ENCODE measurements at places on chromosomes 5 and 9.
A peak's percentile ranks its signal among the peaks of the same experiment; 100 is the strongest.

DNA sequence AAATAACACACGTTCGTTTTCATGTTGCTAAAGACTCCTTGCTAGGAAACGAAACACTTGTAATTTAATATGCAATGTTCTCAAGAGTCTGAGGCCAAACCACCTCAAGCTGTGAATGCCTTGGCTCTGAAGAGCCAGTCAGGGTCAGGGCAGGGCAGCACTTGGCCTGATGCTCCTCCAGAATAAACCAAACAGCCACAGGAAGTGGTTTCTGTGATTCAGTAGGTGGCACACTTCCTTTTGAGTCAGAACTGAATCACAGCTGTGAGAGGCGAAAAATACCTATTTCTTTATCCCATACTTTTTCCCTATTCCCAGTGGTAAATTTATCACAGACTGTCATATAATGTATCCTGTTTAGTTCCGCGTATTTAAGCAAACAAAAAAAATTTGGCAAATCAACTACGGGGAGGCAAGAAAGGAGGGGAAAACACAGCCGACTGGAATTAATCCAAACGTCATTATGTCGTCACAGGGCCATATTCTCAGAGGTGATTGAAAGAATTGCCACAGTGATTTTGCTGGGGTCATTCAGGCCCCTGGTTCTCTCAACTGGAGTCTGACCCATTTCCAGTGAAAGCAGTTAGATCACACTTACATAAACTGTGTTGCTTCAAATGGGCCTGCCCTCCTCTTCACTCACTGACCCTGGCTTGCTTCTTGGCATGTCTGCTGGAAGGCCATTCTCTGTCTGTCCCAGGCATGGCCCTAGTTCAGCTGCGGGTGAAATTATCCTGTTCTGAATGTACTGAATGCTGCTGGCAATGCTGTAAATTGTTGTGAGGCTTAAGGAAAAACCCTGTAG, 71.2 kb downstream of the ARRDC3 start:
- DNase-seq, result peak; percentile 49

DNA sequence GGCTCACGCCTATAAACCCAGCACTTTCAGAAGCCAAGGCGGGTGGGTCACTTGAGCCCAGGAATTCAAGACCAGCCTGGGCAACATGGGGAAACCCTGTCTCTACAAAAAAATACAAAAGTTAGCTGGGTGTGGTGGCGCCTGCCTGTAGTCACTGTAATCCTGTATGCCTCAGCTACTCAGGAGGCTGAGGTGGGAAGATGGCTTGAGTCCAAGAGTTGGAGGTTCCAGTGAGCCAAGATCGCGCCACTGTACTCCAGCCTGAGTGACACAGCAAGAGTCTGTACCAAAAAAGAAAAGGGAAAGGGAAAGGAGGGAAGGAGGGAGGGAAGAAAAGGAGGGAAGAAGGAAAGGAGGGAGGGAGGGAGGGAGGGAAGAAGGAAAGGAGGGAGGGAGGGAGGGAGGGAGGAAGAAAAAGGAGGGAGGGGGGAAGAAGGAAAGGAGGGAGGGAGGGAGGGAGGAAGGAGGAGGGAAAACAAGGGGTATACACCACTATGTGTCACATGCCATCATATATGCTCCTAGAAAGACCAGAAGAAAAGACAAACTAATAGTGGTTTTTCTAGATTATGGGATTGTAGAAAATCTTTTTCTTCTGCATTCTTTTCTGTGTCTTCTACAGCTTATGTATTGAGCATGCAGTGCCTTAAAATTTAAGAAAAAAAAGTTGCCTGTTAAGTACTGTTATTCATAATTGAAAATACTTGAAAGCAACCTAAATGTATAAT, 240.1 kb downstream of the DENND1A start:
- DNase-seq, result no peak

DNA sequence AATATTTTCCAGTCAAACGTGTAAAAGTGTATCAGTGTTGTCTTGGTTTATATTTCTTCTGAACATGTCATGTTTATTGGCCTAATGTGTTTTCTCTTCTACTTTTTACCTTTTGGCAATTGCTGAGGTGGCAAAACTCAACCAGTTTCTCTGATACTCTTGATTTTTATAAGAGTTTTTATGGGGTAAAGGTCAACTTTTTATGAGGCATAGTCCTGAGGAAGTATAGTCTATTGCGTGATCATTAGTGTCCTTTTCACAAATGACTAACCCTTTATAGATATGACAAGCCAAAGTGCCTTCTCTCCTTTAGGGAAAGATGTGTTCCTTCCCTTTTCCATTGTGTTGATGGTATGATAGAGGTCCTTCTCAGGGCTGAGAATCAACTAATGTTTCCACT, 32.9 kb downstream of the OCLN start:
- no peak for DNase-seq

- DNase-seq, result no peak
These were observed 1.9 kb downstream of the RAI14 start for GRCh38 chr5:34657988-34658387.

- DNase-seq, result no peak
These were observed 47.2 kb downstream of the STK10 start for GRCh38 chr5:172140866-172141265.

DNA sequence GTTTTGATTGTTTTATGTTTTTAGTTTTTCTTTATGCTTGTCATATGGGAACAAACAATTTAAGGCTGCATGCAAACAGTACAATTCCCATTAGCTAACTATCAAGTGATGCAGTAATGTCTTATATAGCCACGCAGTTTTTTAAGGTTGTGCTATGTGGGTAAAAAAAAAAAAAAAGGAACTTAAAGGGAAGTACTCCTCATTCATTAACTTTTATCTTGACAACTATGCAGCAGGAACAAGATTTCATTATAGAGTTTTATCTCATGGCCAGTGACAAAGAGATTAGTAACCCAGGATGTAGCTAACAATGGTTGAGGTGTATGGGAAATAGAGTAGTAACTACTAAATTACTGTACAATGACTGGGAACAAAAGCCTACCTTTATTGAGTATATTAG, 1008.2 kb upstream of the CDH9 start:
- DNase-seq, result no peak

- no peak for DNase-seq
These were observed 9.9 kb upstream of the CSNK1G3 start for GRCh38 chr5:123502120-123502519.

DNA sequence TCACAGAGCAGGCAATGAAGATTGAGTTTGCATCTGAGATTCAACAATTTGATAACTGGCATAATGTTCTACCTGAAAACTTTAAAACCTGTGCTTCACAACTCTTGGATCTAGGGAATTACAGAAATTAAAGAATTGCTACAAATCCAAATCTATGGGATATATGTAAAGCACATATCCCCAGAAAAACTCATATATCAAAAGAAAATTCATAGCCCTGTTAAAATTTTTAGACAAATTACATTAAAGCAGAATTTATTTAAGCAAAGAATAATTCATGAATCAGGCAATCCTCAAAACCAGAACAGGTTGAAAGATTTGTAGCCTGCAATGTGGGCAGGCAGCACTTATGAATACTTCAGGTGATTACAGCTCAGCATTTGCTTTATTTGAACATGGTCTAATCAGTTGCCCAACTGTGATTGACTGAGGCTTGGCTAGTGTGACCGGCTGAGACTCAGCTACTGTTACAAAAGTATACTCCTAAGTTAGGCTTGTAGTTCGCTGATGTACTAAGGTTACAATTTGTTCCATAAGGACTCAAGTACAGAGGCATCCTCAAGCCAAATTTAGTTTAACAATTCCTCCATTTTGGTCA, 10.3 kb upstream of the UBTD2 start:
- no peak for DNase-seq

DNA sequence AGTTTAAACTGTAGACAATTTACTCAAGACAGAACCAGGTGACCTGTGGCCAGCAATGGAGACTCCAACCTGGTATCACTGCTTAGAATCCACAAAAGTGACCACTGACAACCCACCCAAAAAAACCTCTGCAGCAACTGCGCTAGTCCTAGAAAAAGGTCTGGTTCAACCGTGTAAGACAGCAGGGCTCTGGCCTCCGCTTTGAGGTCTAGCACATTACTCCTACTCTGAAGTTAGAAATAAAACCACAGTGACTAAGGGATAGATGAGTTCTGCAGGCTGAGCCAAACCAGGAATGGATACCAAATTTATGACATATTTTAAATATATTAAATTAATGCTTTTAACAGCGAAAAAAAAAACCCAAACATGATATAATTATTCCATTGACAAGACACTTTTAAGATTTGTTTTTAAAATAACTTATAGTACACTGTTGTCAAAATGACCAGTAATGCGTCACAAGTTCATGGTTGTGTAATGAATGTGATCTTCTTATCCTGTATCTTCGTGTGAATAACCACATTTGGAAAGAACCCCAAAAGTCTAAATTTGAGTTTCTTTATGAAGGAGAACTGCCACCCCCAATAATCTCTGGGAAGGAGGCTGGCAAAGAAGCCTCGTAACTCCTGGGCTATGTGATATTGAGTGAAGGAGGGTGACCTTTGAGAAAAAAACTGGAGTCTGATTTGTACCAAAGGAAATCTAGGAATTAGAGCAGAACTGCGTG, 101.9 kb upstream of the SLC44A1 start:
- DNase-seq, result no peak

DNA sequence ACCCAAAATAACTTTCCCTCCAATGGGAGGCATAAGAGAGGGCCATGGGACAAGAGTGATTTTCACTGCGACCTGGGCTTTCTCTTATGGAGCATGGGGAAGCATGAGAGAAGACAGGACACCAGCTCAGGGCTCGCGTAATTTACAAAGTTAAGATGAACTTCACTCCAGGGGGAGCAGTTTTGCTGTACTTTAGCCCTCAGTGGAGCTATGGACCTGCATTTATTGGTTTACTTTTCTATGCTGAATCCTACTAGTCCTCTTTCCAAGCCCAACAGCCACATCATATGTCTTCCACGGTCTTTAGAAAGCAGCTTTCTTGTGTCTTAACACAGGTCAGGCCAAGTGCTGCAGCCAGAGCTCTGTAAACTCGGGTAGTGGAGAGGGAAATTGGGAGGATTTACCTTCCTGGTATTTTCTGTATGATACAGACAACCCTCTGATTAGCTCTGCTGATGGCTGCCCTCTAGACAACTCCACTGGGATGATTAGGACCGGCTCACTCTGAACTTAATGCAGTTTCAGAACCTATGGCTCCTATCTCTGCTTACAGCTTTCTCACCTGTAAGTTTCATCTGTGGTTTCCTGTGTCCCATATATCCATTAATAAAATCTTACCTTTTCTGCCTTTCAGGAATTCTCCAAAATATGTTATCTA, 581.0 kb upstream of the RORB start:
- DNase-seq, result no peak

DNA sequence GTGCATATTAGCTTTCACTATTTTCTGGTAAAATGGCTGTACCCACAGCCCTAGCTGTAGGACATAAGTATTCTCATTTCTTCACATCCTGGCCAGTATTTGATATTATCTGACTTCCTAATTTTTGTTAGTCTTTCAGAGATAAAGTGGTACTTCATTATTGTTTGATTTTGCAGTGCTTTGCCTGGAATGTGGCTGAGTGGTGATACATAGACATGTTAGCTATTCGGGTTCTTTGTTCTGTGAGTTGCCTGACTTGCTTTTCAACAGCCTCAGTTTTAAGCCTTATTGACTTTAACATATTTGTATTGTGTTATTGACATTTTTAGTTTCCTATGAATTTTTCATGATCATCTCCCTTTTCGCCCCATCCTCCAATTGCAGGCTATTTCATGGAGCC, 161.1 kb downstream of the GABBR2 start:
- DNase-seq, result no peak

- no peak for DNase-seq
These were observed 149.8 kb upstream of the PPP1R26 start for GRCh38 chr9:135329571-135330306.

DNA sequence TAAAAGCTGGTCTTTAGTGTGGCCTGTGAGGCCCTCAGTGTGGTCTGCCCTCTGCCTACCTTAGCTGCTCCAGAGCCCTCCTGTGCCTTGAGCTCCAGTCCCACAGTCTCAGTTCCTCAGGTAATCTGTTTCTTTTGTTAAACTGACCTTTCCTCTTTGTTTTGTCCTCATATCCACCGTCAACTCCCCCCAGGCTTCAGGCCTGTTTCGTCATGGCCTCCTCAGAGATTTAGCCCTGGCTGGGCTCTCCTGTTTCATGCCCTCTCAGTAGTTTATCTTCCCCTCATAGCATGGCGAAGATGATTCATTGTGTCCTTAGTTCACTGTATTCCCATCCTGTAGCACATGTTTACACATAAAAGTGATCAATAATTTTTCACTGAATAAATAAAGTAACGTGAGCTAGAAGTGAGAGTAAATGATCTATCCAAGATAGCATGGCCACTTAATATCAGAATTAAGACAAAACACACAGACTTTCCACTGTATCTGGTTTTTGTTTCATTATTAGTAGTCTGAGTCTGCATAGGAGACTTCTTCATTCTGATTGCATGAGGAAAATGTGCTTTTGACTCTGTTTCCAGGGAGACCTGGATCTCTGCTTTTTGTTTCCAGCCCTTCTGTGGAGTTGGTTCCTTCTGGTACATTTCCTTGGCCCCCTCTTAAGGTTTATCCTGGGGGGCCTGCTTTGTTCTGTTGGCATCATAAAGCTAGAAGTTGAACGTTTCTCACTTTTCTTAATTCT, 70.5 kb downstream of the SNX24 start:
- no peak for DNase-seq

GRCh38 chr5:96721351-96721977, 59.3 kb downstream of the CAST start:
- no peak for DNase-seq

GRCh38 chr5:88542786-88543185, 274.1 kb upstream of the TMEM161B start:
- no peak for DNase-seq

- no peak for DNase-seq
These were observed 132.1 kb downstream of the PDZD2 start for GRCh38 chr5:31770998-31771397.

DNA sequence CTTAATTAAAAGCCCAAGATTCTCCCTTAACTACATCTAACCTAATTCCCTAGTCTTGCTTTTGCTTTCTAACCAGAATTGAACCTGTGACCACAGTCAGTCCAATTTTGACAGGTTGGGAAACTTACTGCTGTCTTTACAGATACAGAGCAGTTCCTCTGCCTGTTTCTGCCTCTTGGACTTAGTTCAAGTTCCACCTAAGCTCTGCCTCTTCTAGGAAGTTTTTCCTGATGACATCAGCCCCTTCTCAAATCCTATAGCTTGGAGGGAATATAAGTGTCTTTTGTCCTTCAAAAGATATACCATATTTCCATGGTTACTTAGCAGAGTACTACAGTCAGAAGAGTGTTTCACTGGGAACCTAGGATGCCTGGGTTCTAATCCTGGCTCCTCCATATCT, 31.7 kb downstream of the BRINP1 start:
- DNase-seq, result no peak

GRCh38 chr5:5304361-5305020, 118.0 kb upstream of the ICE1 start:
- no peak for DNase-seq

GRCh38 chr5:142441616-142442015, 116.8 kb upstream of the SPRY4 start:
- DNase-seq, result no peak

DNA sequence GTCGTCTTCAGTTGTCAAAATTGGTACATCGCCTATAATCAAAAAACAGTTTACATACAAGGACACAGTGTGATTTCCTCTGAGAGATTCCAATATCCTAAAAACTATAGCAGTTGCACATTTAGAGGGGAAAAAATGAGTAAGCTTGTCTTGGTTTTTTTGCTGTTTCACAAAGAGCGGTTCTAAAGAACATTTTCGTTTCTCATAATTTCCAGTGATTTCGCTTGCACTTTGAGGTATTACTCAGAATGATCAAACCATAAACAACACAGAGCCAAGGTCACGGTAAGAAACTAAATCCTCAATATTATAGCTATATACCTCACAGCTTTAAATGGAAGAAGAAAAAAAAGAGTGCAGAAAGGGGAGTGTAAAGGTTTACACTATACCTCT, 861 bp downstream of the MTX3 start:
- DNase-seq, result no peak

GRCh38 chr9:122100756-122101155, 7.6 kb upstream of the TTLL11 start:
- no peak for DNase-seq
